SK-MEL-5 (cell line): ENCODE measurements at places on chromosomes 1 and 21. TPM values are rescaled to one million over a fixed set of nuclear protein-coding genes. Genes with fewer than 3 reads are reported as not detected.

KIF17 gene
- 0.16 TPM in 1 of 2 replicates, not detected in the other for total RNA-seq

CFHR2 gene
- total RNA-seq = not detected in 2 replicates

CNR2 gene
- not detected in 2 replicates for total RNA-seq

TMOD4 gene
- total RNA-seq = 0.80 and 1.2 TPM in 2 replicates

PGM1 gene
- 79.5 and 79.8 TPM in 2 replicates for total RNA-seq
